ENCODE measurements at places on chromosomes 13 and 19. TPM values are rescaled to one million over a fixed set of nuclear protein-coding genes. Genes with fewer than 3 reads are reported as not detected.

DNA sequence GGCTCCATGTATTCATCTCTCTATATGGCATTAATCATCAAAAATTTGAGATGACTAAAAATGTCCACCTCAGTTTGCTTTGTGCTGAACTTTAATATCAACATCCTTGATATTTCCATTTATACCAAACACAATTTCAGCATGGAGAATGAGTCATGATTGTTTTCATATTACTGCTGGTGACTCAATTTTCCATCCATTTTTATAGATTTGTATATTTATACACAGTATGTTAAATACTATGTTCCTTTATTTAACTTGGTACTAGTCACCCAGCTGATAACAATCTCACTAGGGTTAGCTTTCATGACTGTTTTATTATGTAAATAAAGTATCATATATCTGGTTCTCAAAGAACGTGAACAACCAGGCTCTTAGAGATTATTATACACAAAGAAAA, 1255.1 kb downstream of the SLITRK1 start:
- no peak overlapping the region for H3K27ac ChIP-seq
- DNase-seq, result no peak
- no peaks in the 10 kb centered on the region for H3K4me1 ChIP-seq
- no peaks in the 10 kb centered on the region for H3K36me3 ChIP-seq
- no peak overlapping the region for H3K4me3 ChIP-seq

GRCh38 chr13:94623316-94623715, 21.7 kb downstream of the GPR180 start:
- H3K36me3 ChIP-seq, result no peaks in the 10 kb centered on the region
- DNase-seq, result no peak
- H3K27me3 ChIP-seq, result no peaks in the 10 kb centered on the region
- no peak overlapping the region for H3K27ac ChIP-seq

GRCh38 chr13:72246396-72246795, 379.4 kb upstream of the DACH1 start:
- no peaks in the 10 kb centered on the region for H3K27me3 ChIP-seq
- H3K27ac ChIP-seq, result no peak overlapping the region
- DNase-seq, result no peak
- H3K4me3 ChIP-seq, result no peak overlapping the region
- H3K4me1 ChIP-seq, result no peaks in the 10 kb centered on the region

GRCh38 chr13:67062160-67062559, 168.0 kb downstream of the PCDH9 start:
- DNase-seq, result no peak
- no peaks in the 10 kb centered on the region for H3K4me1 ChIP-seq
- H3K36me3 ChIP-seq, result no peaks in the 10 kb centered on the region
- no peaks in the 10 kb centered on the region for H3K27me3 ChIP-seq
- H3K27ac ChIP-seq, result no peak overlapping the region

- no peaks in the 10 kb centered on the region for H3K27me3 ChIP-seq
- no peak overlapping the region for H3K4me3 ChIP-seq
- no peak overlapping the region for H3K27ac ChIP-seq
- H3K4me1 ChIP-seq, result no peaks in the 10 kb centered on the region
Observed at GRCh38 chr13:31409678-31410356, 210.0 kb downstream of the B3GLCT start.

- H3K27ac ChIP-seq, result no peak overlapping the region
- H3K4me3 ChIP-seq, result no peak overlapping the region
- no peak for DNase-seq
- H3K4me1 ChIP-seq, result no peaks in the 10 kb centered on the region
- H3K36me3 ChIP-seq, result no peaks in the 10 kb centered on the region
- no peaks in the 10 kb centered on the region for H3K27me3 ChIP-seq
Observed at GRCh38 chr19:33953023-33953422, 156.4 kb downstream of the KCTD15 start.

Gene SIAH3
- not detected for total RNA-seq

Gene ADAMTSL5
- 4.6 TPM for total RNA-seq
